Stimulated activated CD8-positive, alpha-beta memory T cell treated with anti-CD3 and anti-CD28 coated beads, Interleukin-4, amount 100 ng/mL, for 24 hours (primary cell): ENCODE measurements at places on chromosomes 11 and 22.

- DNase-seq = no peak
Measured at GRCh38 chr11:502288-503178, 4.5 kb downstream of the RNH1 start.

DNA sequence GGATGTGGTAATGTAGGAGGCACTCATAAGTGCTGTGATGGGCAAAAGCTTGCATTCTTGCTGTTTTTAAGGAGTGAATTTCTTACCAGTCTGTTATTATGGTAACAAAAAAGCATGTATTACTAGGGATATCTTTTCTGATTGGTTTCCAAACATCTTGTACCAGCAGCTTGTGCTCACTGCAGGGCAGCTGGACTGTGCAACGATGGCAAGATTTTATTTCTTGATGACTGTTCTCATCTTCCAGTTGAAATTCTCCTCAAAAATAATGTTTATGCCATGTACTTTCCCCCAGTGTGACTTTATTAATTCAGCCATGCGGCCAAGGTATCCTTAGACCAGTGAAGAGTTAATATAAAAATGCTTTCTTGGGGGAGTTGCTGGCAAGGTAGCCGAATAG lies 35.4 kb downstream of the EMSY start:
- DNase-seq = no peak

- DNase-seq = no peak
Measured at GRCh38 chr11:61963282-61964057, 4.0 kb downstream of the FTH1 start.

GRCh38 chr22:38710351-38710750 lies 4.6 kb downstream of the GTPBP1 start:
- DNase-seq = no peak

DNA sequence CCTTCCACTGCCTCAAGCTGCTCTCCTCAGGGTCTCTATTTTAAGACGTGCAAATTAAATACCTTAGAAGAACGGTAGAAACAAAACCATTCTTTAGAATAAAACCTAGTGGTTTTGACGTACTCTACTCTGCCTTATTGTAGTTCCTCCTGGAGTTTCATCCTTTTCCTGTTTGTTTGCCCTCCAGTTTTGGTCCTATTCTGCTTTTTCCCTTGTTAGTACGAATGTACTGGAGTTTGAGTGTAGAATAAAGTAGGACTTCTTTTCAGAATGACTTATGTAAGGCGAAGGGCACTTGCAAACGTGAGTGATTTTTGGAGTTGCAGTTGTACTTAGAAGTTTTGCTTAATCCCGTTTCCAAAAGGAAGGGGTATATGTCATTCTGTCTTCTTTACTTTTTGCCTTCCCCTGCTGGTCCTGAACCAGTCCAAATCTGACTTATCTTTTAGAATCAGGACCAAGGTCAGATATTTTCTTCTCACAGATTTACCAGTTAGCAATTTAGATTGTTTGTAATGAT lies 1.4 kb downstream of the SIK2 start:
- DNase-seq = no peak

DNA sequence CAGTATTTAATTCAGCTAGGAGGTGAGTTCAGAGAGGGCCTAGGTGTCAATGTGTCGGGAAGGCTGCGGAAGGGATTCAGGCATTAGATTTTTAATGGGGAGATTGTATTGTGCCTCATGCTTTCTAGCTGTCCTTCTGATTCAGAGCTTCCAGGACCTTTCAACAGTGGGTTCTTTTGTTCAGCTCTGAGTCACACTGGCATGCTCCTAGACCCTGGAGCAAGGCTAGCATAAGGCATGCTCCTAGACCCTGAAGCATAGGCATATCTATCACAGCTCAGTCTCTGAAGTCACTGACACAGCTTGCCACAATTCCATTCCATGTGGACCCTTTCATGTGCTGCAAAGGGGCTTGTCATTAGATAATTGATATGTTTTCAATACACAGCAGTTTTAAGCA lies 396.9 kb downstream of the RAB38 start:
- DNase-seq = no peak

- DNase-seq = no peak
Measured at GRCh38 chr22:50571264-50572175, 6.7 kb downstream of the CPT1B start.

- DNase-seq = no peak
Measured at GRCh38 chr11:65206901-65207300, 25.2 kb downstream of the CAPN1 start.

DNA sequence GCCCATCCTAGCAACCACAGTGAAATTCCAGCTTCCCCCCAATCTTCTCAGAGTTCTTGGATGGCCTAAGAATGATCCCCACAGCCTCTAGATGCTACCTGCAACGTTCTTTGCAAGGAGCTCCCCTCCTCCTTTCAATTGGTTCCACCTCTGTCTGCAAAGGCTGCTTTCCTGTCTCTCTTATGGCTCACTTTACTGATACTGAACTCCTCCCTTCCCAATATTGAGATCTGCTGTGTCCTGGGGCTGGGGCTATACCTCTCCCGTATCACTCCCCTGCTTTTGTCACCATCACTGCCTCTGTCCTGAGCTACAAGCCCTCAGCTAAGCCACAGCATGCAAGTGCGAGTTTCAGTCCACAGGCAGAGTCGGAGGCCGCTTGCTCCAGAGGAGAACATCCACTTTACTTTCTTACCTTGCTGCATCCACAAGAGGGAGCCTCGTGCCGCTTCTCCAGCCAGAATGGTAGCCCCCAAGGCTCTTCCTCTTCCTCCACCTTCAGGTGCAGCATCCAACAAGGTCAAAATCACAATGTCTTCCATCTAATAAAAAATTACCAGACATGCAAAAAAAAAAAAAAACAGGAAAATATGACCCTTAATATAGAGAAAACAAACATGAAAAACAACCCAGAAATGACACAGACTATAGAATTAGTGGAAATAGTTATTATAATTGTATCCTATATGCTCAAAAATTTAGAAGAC lies 48.6 kb upstream of the TMEM45B start:
- DNase-seq = no peak

DNA sequence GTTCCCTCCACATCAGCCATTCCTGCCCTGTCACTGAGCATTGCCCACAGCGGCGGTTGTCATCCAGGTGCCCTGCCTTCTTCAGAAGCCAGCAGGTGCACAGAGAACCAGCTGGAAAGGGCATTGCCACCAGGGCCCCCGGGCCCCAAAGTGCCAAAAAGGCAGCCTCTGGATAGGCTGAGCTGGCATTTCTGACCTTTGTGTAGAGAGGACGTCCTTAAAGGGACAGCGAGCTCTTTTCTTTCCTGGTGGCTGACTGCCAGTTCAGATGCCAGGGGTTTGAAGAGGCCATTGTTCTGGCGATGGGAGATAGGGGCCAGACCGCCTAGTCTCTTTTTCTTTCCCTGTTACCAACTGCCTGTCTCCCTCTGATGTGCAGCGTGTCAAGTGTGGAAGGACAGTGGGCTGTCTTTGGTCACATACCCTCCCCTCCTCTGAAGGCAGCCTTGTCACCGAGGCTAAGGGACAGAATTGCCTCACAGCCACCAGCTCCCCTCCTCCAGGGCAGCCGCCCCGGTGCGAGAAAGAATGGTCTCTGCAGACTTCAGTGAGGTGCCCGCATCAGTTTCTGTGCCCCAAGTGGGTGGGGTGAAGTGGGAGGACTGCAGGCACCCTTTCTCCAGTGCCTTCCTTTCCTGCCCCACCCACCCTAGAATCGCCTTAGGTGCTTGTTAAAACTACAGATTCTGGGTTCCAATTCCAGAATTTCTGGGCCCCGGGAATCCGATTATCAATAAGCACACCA lies 109.6 kb downstream of the SCN3B start:
- no peak for DNase-seq

- no peak for DNase-seq
Measured at GRCh38 chr22:45814198-45814597, 142.6 kb downstream of the ATXN10 start.

GRCh38 chr11:35425603-35426212 lies 6.3 kb upstream of the SLC1A2 start:
- DNase-seq = no peak

GRCh38 chr11:68313574-68314202 lies 1.3 kb downstream of the LRP5 start:
- no peak for DNase-seq

- DNase-seq = no peak
Measured at GRCh38 chr11:68399916-68400315, 60.6 kb upstream of the PPP6R3 start.

- no peak for DNase-seq
Measured at GRCh38 chr11:103109818-103110388, 677 bp downstream of the DYNC2H1 start.

- DNase-seq = no peak
Measured at GRCh38 chr11:95241681-95242081, 10.7 kb upstream of the SESN3 start.

DNA sequence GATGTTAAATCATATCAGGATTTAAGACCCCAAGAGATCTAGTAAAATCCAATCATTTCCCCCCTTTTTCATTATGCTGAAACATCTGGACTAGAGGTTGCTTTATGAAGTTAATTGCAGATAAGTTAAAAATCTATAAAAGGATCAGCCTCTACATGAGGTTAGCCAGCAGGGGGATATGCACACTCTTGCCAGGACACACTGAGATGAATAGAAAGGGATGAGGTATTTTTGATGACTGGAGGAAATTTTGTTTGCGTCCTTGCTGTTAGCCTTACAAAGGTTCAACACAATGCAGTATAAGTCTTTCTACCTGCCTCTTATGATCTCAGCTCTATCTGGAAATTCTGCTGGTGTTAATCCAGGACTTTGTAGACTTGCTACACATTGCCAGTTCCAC lies 1034.3 kb downstream of the LRRC4C start:
- DNase-seq = no peak

DNA sequence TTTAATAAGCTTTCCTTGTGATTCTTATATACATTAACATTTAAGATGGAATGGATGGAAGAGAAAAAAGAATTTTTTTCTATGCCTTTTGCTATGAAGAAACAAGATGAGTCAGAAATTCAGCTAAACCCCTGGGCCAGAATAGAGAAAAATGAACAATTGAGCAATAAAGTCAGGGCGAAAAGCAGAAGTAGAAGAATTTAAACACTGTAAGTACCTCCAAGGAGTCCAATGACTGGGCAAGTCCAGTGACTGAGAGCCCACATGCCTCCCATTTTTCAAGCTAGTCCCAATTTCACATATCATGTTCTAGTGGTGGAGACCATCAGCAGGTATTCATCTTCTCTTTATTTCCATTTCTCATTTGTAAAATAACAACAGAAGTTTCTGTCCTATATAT lies 18.6 kb upstream of the APLP2 start:
- no peak for DNase-seq

DNA sequence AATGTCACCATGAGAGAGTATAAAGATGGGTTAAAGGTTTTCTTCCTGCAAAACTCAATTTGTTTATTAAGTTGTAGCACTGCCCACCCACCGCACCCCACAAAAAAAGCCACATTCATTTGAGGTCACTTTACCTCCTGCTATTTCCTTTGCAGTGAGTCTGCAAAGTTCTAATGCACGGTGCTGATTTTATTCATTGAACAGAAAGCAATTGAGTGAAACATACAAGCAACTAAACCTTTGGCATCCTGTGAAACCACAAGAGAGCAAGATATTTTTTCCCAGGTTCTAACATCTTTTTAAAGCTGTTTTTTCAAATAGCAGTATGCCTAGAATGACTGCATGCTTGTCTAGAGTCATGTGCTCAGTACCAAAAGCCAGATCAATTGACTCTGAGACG lies 39.0 kb downstream of the RRAS2 start:
- peak; percentile 4 for DNase-seq

DNA sequence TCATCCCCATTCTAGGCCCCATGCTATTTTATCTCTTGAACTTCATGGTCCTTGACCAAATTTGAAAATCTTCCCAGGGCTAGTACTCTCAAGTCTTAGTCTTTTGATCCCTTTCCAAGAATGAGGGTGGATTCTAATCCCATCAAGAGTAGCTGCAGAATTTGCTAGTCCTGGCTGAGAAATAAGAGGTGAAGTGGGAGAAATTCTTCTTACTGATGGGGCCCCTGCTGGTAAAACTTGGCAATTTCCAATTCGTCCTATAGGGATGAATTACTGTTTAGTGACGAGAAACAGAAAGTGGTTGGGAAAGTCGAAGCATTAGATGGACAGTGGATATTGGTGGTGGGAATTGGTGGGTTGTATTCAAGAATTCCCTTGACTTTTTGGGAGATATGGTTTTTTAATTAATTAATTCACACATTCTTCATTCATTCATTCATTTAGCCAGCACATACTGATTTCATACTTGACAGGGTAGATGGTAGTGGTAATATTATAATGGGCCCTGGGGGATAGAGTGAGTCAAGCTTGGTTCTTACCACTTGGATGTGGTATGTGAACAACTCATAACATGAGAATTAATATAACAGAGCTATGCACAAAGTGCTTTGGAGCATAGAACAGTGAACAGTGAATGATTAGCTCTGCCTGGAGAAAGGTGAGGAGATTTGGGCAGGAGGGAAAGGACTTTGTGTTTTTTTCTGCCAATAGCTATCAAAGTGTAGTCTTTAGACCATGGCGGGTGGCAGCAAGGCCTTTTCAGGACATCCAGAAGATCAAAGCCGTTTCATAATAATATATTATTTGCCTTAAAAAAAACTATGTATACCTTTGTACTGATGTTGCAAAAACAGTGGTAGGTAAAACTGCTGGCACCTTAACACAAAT lies 103.8 kb downstream of the STIM1 start:
- no peak for DNase-seq
